Myometrial cell (primary cell): ENCODE measurements at places on chromosomes 13 and 19. TPM values are rescaled to one million over a fixed set of nuclear protein-coding genes. Genes with fewer than 3 reads are reported as not detected.

The PABPC3 gene
- under 0.01 TPM in 1 of 2 replicates, not detected in the other for total RNA-seq

The ZNF382 gene
- total RNA-seq, result 8.1 and 9.6 TPM in 2 replicates

The ANKRD27 gene
- total RNA-seq, result 24.8 and 27.5 TPM in 2 replicates

The FBXW9 gene
- 14.7 and 16.5 TPM in 2 replicates for total RNA-seq

The SLC46A3 gene
- total RNA-seq, result 1.2 and 1.9 TPM in 2 replicates

The EMC10 gene
- 98.9 and 101 TPM in 2 replicates for total RNA-seq

The ZNF135 gene
- total RNA-seq, result 0.58 and 2.5 TPM in 2 replicates

The NRTN gene
- total RNA-seq, result 0.86 TPM in 1 of 2 replicates, not detected in the other

The ABHD8 gene
- total RNA-seq, result 20.2 TPM in 2 replicates

The EFNB2 gene
- total RNA-seq, result 25.1 and 25.9 TPM in 2 replicates

The ZNF765 gene
- total RNA-seq, result 2.6 and 3.9 TPM in 2 replicates

The CACNG7 gene
- under 0.01 TPM in 1 of 2 replicates, not detected in the other for total RNA-seq

The ZNF69 gene
- total RNA-seq, result 0.86 and 3.5 TPM in 2 replicates

The PRODH2 gene
- total RNA-seq, result not detected in 2 replicates

The KISS1R gene
- 0.18 TPM in 1 of 2 replicates, not detected in the other for total RNA-seq

The PRSS57 gene
- total RNA-seq, result not detected in 2 replicates

The SPRY2 gene
- total RNA-seq, result 7.2 and 8.0 TPM in 2 replicates
